ENCODE measurements at places on chromosomes 1 and 21. TPM values are rescaled to one million over a fixed set of nuclear protein-coding genes. Genes with fewer than 3 reads are reported as not detected.

CLCA2 gene
- not detected for total RNA-seq

IL19 gene
- total RNA-seq: not detected

SLC6A17 gene
- total RNA-seq: 0.13 TPM

SYT14 gene
- 0.48 TPM for total RNA-seq

LPAR3 gene
- total RNA-seq: 1.9 TPM

SLAMF9 gene
- total RNA-seq: not detected

RCAN1 gene
- total RNA-seq: 34.0 TPM

AQP10 gene
- under 0.01 TPM for total RNA-seq

PBX1 gene
- 120 TPM for total RNA-seq

Measured in epithelial cell of alveolus of lung (primary cell).